ENCODE measurements at places on chromosomes 16 and 17. TPM values are rescaled to one million over a fixed set of nuclear protein-coding genes. Genes with fewer than 3 reads are reported as not detected.

DNA sequence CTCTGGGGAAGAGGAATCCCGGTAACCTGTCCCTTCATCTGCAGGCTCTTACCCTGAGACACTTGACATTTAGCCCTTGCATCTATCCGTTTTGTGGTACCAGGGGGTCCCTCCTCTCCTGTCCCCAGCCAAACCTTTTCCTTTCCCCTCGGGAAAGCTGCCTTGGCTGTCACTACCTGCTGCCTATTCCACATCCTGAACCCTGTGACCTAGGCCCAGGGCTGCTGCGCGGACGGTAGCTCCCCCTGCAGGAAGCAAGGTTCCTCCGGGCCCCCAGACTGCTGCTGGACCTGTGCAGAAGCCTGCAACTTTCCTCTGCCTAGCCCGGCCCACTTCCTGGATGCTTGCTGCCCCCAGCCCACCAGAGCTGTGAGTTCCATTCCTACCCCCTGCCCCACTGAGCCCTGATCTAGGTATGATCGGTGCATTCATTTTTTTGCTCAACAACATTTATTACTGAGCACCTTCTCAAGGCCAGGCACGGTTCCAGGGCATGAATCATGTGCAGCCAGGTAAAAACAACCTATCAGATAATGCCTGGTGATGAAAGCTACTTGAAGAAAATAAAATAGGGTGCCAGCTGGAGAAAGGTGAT lies 10.5 kb upstream of the ALDOA start:
- peak; percentile 93 for DNase-seq
- H3K36me3 ChIP-seq, result no peaks in the 10 kb centered on the region
- H3K4me1 ChIP-seq, result peaks cover 29% of the 10 kb centered on the region

- no peaks in the 10 kb centered on the region for H3K27me3 ChIP-seq
- H3K36me3 ChIP-seq, result no peaks in the 10 kb centered on the region
- DNase-seq, result peak; percentile 44
- no peaks in the 10 kb centered on the region for H3K4me1 ChIP-seq
- no peak overlapping the region for H3K4me3 ChIP-seq
These were observed 31.7 kb downstream of the CCDC57 start for GRCh38 chr17:82180776-82181528.

- DNase-seq, result no peak
- no peaks in the 10 kb centered on the region for H3K27me3 ChIP-seq
- H3K4me1 ChIP-seq, result no peaks in the 10 kb centered on the region
- no peak overlapping the region for H3K4me3 ChIP-seq
- H3K27ac ChIP-seq, result no peak overlapping the region
These were observed 175.4 kb downstream of the AATF start for GRCh38 chr17:37123941-37124820.

- H3K4me3 ChIP-seq, result no peak overlapping the region
- H3K27me3 ChIP-seq, result no peaks in the 10 kb centered on the region
These were observed 14.2 kb upstream of the C17orf78 start for GRCh38 chr17:37361543-37361942.

DNA sequence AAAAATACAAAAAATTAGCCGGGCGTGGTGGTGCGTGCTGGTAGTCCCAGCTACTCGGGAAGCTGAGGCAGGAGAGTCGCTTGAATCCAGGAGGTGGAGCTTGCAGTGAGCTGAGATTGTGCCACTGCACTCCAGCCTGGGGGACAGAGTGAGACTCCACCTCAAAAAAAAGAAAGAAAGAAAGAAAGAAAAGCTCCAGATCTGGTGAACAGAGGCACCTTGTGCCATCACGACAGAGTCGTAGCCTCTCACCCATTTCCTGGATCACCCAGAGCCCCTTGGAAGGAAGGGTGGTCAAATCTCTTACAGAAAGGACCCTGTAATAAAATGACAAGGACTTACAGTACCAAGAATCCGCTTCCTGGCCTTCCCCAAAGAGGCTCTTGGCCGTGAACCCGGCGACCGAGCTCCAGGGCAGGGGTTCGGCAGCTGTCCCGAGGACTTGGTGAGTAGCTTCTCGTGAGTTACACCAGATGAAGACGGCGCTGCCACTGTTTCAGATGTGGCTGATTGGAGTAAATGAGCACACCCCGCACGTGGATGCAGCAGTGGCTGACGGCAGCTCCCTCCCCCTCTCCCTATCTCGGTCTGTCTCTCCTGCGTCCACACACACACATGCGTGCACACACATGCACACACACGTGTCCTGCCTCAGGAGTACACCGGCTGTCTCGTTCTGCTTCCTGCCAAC lies 13.5 kb downstream of the LGALS3BP start:
- DNase-seq, result no peak
- no peaks in the 10 kb centered on the region for H3K27me3 ChIP-seq
- no peak overlapping the region for H3K4me3 ChIP-seq
- no peaks in the 10 kb centered on the region for H3K36me3 ChIP-seq
- H3K27ac ChIP-seq, result no peak overlapping the region

- DNase-seq, result peak; percentile 18
- no peak overlapping the region for H3K27ac ChIP-seq
- H3K4me3 ChIP-seq, result no peak overlapping the region
- no peaks in the 10 kb centered on the region for H3K27me3 ChIP-seq
- H3K36me3 ChIP-seq, result no peaks in the 10 kb centered on the region
- H3K4me1 ChIP-seq, result peaks cover 26% of the 10 kb centered on the region
These were observed 39.2 kb downstream of the FTO start for GRCh38 chr16:53743149-53743566.

DNA sequence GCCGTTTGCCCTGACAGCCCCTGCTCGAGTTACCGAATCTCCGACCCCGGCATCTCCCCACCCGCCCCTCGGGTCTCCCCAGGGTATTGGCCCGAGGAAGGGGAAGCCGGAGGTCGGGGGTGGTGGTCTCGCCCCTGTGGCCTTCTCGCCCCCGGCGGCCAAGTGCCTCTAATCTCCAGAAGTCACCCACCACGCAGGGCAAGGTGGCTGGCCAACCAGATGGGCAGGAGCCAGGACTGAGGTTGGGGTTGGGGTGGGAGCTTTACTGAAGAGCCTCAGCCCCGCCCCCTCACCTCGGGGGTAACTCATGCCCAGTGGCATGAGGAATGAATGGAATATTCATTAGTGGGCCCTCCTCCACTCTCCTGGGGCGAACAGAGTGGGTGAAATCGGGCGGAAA lies 637 bp downstream of the DHRS11 start:
- peaks cover 6% of the 10 kb centered on the region for H3K36me3 ChIP-seq
- peak; percentile 22 for DNase-seq
- H3K27me3 ChIP-seq, result no peaks in the 10 kb centered on the region
- H3K4me3 ChIP-seq, result peak overlapping the region; percentile 77
- peaks cover 25% of the 10 kb centered on the region for H3K4me1 ChIP-seq

DNA sequence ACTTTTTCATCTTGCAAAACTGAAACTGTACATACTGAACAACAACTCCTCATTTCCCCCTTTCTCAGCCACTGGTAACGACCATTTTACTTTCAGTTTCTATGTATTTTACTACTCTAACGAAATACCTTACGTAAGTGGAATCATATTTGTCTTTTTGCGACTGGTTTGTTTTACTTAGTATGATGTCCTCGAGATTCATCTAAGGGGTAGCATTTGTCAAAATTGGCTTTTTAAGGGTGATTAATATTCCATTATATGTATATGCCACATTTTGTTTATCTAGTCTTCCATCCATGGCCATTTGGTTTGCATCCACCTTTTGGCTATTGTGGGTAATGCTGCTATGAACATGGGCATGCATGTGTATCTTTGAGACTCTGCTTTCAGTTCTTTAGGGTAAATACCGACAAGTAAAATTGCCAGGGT lies 10.4 kb downstream of the KPNB1 start:
- H3K27ac ChIP-seq, result no peak overlapping the region
- no peak overlapping the region for H3K4me3 ChIP-seq
- H3K4me1 ChIP-seq, result peaks cover 8% of the 10 kb centered on the region
- H3K36me3 ChIP-seq, result peaks cover 57% of the 10 kb centered on the region

TNFRSF13B gene
- total RNA-seq, result not detected

QPRT gene
- total RNA-seq, result 28.0 TPM

OTOP2 gene
- total RNA-seq, result not detected

TRIM25 gene
- total RNA-seq, result 13.5 TPM
